ENCODE measurements at places on chromosomes 16 and 17.
A peak's percentile ranks its signal among the peaks of the same experiment; 100 is the strongest.

- ATAC-seq, result peak; percentile 84
Measured at GRCh38 chr16:10964039-10964890, 19.9 kb downstream of the CLEC16A start.

DNA sequence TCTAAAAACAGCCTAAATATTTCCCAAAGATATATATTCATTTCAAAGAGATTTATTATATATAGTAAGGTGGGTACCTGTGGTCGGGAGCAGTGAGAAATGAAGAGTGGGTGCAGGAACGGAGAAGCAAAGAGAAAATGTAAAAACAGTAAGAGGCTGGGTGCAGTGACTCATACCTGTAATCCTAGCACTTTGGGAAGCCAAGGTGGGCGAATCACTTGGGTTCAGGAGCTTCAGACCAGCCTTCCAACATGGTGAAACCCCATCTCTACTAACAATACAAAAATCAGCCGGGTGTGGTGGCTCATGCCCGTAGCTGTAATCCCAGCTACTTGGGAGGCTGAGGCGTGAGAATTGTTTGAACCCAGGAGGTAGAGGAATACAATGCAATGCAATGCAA is 257.1 kb downstream of the BCAS3 start:
- no peak for ATAC-seq

DNA sequence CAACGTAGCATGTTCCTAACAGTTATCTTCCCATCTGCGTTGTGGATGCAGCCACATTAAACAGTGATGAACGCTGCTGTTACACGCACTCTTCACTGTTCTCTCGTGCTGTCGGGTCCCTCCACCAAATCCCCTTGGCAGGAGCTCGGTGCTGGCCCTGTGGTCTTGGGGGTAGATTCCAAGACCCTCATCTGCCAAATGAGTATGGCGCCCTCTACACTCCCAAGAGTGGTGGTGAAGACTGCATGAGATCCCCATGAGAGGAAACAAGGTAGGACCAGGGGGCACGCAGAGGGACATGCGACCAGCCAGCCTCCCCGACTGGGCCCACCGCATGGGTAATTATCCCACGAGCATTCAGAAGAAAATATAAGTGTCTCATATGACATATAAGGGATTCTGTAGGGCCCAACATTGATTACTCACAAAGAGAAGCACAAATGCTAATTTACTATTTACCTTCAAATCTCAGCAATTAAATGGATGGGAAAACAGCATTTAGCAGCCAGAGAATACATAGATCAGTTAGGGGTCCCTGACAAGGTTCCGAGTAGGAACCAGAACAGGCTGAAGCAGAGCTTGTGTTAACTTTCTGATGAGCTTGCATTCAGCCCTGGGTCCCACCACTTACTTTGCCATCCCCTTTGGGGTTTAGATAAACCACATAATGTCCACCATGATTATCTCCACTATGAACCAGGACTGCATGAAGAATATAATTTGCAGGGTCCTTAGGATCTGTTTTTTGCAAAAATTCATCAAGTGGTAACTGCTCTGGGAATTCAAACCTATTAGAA is 23.8 kb downstream of the LITAFD start:
- no peak for ATAC-seq

GRCh38 chr17:59331929-59332748 is 684 bp downstream of the YPEL2 start:
- peak; percentile 6 for ATAC-seq

DNA sequence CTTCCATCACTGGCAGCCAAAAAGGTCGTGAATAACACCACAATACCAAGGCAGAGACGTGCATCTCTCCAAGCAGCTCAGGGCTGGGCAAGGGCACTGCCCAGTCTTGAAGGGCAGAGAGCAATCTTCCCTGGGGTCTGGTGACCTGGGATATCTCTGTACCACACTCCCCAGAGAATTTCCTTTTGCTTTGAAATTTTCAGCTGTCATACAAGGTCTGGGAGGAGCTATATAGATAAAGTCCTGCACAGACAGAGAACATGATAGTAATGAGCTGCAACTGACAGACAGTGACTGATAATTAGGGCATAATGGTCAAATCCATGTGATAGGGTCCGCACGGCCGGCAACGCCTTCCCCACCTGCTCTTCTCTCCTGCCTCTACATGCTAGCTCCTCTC is 68.2 kb downstream of the DYNLRB2 start:
- no peak for ATAC-seq

- no peak for ATAC-seq
Measured at GRCh38 chr17:42985225-42985624, 4.9 kb downstream of the RUNDC1 start.

DNA sequence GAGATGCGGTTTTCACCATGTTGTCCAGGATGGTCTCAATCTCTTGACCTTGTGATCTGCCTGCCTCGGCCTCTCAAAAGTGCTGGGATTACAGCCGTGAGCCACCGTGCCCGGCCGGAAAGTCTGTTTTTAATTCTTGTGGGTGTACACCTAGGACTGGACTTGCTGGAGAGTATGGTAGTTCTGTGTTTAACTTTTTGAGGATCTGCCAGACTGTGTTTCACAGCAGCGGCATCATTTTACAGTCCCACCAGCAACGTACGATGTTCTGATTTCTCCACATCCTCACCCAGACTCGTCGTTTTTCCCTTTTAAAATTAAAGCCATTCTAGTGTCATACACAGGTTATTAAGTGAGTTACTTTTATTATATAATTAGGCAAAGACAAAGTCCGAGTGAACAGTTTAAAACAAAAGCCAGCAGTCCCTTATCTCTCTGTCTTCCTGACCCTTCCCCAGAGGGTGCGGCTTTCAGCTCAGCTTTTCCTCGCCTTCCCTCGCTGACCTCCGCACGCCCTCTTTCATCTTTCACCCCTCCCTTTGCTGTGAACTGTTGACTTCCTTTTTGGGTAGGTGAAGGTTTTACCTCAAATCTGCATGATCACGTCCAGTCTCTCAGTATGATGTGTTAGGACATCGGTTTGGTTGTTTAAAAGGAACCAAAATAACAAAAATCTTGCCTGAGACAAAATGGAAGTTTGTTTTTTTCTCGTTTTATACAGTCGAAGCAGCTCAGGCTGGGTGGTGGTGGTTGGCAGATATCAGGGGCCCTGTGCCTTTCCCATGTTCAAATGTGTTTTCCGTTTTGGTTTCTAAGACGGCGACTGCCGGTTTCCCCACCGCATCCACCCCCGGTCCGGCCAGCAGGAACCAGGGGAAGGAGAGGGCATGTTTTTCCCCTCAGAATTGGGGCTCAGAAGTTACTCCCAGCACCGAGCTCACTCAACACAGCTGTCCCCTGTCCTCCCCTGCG is 18.0 kb downstream of the FAM234A start:
- ATAC-seq, result no peak

DNA sequence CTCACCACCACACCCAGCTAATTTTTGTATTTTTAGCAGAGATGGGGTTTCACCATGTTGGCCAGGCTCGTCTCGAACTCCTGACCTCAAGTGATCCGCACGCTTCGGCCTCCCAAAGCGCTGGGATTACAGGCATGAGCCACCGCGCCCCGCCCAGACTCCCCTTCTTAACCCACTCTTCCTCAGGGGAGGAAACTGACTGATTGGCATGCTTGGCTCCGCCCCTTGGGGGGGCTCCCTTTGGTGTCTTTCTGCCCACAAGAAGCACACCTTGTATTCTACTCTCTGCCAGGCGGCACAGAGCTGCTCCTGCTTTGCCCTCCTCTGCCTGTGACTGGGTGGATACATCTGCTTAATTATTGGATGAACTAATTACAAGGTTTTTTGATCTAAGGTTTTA is 4.7 kb upstream of the ASGR2 start:
- ATAC-seq, result no peak

DNA sequence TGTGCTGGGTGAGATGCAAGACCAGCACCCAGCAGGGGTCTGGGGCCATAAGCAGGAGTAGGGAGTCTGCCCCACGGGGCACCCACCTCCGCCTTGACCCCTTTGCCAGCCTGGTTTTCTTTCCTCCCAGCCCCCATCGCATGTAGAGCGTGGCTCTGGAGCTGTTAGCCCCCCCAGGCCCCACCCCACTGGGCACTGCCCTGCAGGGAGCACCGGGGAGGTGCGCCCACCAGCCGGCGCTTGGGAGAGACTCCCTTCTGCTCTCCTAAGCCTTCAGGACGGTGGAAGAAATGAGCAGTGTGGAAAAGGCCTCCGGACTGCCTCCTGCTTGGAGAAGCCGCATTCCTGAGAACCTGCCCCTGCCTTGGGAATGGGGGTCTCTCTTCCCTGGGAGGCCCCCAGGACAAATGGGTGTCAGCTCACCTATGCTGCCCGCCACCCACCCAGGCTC is 186.2 kb downstream of the IRF8 start:
- ATAC-seq, result no peak

- peak; percentile 82 for ATAC-seq
Measured at GRCh38 chr17:57557834-57558681, 187.0 kb downstream of the CCDC182 start.

- ATAC-seq, result no peak
Measured at GRCh38 chr17:81073967-81074839, 39.3 kb downstream of the BAIAP2 start.

GRCh38 chr17:66984730-66985129 is 20.2 kb downstream of the CACNG4 start:
- no peak for ATAC-seq

DNA sequence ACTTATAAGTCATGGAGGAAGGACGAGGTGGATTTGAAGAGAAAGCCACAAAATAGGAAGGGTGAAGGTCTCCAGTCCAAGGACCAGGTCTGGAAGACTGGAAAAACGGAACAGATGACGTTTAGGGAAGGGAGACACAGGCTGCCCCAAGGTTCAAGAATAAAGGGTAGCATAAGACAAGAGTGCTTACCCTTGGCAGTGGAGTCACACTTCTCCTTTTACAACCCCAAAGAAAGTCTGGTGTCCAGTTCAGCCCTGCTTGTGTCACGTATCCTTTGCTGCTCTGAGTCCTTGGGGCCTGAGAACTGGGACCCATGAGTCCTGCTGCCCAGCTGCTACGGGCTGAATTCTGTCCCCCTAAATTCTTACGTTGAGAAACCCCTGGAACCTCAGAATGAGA is 13.0 kb upstream of the GGA2 start:
- no peak for ATAC-seq

- no peak for ATAC-seq
Measured at GRCh38 chr17:60744355-60744966, 66.8 kb downstream of the BCAS3 start.

GRCh38 chr17:56939869-56940484 is 20.9 kb downstream of the COIL start:
- ATAC-seq, result peak; percentile 46

DNA sequence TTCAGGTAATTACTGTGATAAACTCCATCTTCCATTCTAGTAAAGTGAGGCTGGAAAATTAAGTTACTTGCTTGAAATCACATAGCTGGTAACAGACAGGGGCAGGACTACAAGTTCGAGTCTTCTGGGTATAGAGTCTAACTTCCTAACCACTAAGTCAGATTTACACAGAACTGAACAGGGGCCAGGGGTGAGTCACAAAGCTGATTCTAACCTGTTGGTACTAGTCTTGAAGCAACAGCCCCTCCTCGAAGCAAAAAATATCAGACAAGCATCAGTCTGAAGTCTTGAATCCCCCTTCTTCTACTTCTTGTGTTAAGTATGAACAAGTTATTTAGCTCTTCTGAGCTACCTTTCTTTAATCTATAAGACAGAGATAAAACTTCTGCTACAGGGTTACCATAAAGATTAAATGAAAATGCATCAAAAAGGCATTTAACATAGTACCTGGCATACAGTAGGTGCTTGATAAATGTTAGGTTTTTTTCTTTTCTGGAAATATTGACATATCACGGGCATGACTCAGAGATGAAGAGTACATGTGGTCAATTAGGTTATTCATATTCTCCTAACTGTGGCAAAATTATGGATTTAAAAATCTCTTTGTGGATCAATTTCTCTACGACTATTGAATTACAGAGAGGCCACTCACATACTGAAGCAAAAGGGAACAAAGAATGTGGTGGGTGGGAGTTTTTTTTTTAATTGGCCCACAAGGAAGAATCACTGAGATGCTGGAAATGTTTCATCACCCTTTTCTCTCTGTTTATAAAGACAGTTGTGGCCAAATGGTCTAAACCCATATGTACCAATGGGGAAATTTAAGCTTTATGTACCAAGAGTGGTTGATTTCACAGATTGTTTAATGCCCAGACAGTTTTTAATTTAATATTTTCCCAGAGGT is 266.9 kb upstream of the DYNLRB2 start:
- no peak for ATAC-seq

- no peak for ATAC-seq
Measured at GRCh38 chr17:36144014-36144413, 32.4 kb downstream of the TBC1D3B start.

- no peak for ATAC-seq
Measured at GRCh38 chr17:78256707-78257591, 25.5 kb downstream of the TMEM235 start.

DNA sequence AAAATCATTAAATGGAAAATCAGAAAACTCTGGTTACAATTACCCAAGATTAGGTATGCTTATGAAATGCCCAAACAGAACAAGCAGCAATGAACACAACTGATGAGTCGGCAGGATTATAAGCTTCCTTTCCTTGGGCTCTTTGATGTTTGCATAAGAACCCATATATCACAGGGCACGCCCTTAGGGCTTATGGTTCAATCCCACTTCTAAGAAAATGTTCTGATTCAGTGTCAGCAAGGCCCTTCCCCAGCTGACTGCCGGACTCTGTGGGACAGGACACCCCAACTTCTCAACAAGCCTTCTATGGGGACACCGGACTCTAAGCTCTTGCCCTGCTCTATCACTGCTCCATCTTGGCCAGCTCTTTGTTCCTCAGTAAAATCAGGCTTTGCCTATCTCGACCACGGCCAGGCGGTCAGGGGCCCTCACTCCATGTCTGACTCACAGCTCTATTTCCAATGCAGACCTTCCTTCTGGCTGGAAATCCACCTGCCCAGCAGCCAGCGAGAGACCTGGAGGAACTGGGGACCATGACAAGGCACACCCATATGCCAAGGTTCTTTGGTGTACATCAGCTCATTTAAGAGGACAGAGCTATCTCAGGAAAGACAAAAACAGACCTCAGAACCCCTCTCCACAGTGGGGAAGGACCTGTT is 26.8 kb downstream of the LITAFD start:
- ATAC-seq, result peak; percentile 88

DNA sequence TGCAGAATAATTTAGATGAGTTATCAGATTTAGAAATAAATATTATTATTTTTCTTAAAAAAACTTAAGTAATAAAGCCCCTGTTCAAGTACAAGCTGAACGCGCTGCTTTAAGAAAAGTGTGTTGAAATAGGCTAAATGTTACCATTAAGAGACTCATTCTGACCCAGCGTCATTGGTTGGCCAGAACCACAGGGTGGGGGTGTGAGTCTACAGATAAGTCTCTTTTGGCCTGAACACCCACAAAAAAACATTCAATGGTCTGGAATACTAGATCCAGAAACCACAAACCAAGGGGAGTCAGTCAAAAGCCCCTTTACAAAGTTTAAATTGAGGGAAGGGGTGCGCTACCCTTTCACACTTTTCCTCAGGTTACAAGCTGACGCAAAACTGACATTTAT is 776.1 kb downstream of the KCNJ2 start:
- ATAC-seq, result no peak

GRCh38 chr17:63834431-63835166 is 7.1 kb upstream of the FTSJ3 start:
- ATAC-seq, result peak; percentile 48

- no peak for ATAC-seq
Measured at GRCh38 chr16:4862639-4863038, 15.4 kb downstream of the UBN1 start.

GRCh38 chr16:31080756-31081419 is 6.7 kb downstream of the ZNF646 start:
- no peak for ATAC-seq

- ATAC-seq, result no peak
Measured at GRCh38 chr16:30397056-30397455, 1.8 kb downstream of the ZNF48 start.

- ATAC-seq, result peak; percentile 35
Measured at GRCh38 chr16:15856901-15857698, at the start of gene MYH11. Gene MYH11 (minus strand): TSS chr16:15857028. CDS start chr16:15838252, 18,776 bp downstream.

GRCh38 chr17:46782250-46782953 is 36.1 kb downstream of the WNT3 start:
- ATAC-seq, result peak; percentile 64

Measured in esophagus mucosa (tissue), 1 donor.